Endothelial cell (in vitro differentiated cells): ENCODE measurements at places on chromosomes 1 and 21. TPM values are rescaled to one million over a fixed set of nuclear protein-coding genes. Genes with fewer than 3 reads are reported as not detected.

GRCh38 chr1:147225193-147225730, at the start of gene FMO5:
Gene FMO5 (minus strand): TSS chr1:147225339. CDS start chr1:147225029, 310 bp downstream.
- H3K36me3 ChIP-seq = no peaks in the 10 kb centered on the region
- H3K4me1 ChIP-seq = peaks cover 14% of the 10 kb centered on the region
- H3K27ac ChIP-seq = peak within 1 kb of the TSS; percentile 87
- peaks cover 8% of the 10 kb centered on the region for H3K27me3 ChIP-seq
- DNase-seq = peak; percentile 46
- H3K4me3 ChIP-seq = peak within 1 kb of the TSS; percentile 96

MSH4 gene
- total RNA-seq = 0.44 TPM

GRCh38 chr1:230540421-230541155, 101.7 kb upstream of the COG2 start:
- no peaks in the 10 kb centered on the region for H3K36me3 ChIP-seq
- peaks cover 3% of the 10 kb centered on the region for H3K4me1 ChIP-seq
- no peak for DNase-seq
- no peak overlapping the region for H3K4me3 ChIP-seq
- peaks cover 3% of the 10 kb centered on the region for H3K27me3 ChIP-seq

DNA sequence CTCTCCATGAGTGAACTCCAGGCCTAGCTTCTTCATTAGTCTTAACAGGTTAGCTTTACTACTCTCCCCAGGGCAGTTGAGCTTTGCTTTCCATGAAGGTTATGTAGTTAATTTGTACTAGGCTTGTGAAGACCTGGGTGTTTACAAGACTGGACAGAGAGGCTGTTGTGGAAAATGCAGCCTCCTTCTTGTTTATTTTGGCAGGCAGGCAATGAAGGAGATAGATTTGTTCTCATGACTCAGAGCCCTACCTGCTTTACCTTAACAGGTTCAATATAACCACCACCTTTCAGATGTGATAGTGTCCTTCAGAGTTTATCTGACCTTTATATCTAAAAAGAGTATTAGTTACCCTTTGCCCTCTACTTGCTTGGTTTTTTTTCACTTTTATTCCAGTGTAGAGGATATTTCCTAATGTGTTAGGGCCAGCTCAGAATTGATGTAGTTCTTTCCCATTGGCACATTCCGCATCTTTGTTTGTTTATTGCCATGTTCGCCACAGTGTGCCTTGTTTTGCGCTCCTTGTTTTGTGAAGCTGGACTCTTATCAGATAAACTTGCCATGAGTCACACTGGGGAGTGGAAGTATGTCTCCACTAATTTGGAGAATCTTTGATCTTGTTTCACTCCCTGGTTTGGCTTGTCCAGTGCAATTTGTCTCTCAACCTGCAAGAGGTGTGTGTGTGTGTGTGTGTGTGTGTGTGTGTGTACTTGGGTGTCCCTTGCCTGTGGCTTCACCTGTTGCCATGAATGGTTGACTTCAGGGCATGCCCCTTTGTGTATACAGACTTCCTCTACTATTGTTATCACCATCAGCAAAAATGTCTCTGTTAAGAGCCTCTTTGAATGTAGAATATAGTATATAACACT, 87.4 kb upstream of the MACF1 start:
- peaks cover 2% of the 10 kb centered on the region for H3K36me3 ChIP-seq
- no peak for DNase-seq
- no peak overlapping the region for H3K4me3 ChIP-seq
- H3K4me1 ChIP-seq = peaks cover 14% of the 10 kb centered on the region
- no peak overlapping the region for H3K27ac ChIP-seq

- no peak overlapping the region for H3K4me3 ChIP-seq
- no peaks in the 10 kb centered on the region for H3K36me3 ChIP-seq
- no peaks in the 10 kb centered on the region for H3K4me1 ChIP-seq
- DNase-seq = no peak
- H3K27me3 ChIP-seq = peaks cover 20% of the 10 kb centered on the region
Observed at GRCh38 chr1:6414881-6415626, 4.7 kb downstream of the HES2 start.

OR6K3 gene
- not detected for total RNA-seq

DNA sequence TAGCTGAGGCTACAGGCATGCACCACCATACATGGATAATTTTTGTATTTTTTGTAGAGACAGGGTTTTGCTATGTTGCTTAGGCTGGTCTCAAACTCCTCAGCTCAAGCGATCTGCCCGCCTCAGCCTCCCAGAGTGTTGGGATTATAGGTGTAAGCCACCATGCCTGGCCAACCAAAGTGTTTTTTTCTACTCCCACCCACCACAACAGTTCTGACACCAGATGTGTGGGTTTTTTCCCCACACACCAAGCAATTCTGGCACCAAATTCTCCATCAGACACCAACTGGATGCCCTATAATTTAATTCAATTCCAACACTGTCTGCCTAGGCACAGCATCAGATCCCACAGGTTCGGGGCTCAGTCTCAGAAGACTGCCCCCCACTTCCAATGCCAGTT, 20.6 kb upstream of the KLHDC8A start:
- peaks cover 18% of the 10 kb centered on the region for H3K4me1 ChIP-seq
- H3K36me3 ChIP-seq = no peaks in the 10 kb centered on the region

GRCh38 chr1:175734642-175735041, 8.8 kb downstream of the TNR start:
- H3K4me1 ChIP-seq = no peaks in the 10 kb centered on the region
- DNase-seq = no peak
- no peaks in the 10 kb centered on the region for H3K36me3 ChIP-seq
- no peak overlapping the region for H3K4me3 ChIP-seq

EPHA2 gene
- 109 TPM for total RNA-seq

- no peak overlapping the region for H3K27ac ChIP-seq
- peaks cover 3% of the 10 kb centered on the region for H3K27me3 ChIP-seq
- H3K4me3 ChIP-seq = no peak overlapping the region
- H3K36me3 ChIP-seq = no peaks in the 10 kb centered on the region
Observed at GRCh38 chr1:15459771-15460707, 3.5 kb downstream of the CELA2A start.

XCL1 gene
- total RNA-seq = not detected

DNA sequence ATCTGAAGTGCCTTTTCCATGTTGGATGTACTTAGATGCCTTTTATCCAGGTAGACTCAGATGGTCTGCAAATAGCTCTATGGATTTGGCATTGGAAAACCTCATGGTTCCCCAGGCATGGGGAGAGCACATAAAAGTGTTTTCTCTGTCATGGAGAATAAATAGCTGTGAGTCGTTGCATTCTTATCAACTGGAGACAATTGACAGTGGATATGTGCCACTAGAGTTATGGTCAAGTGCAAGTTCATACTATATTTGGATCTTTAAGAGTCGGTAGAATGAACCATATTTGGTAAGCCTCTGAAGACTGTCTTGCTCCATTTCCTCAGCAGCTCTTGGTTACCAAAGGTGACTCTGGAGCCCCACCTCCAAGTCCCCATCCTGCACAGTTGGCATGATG, 83.7 kb downstream of the ROR1 start:
- no peaks in the 10 kb centered on the region for H3K36me3 ChIP-seq
- DNase-seq = no peak
- no peaks in the 10 kb centered on the region for H3K4me1 ChIP-seq
- no peak overlapping the region for H3K4me3 ChIP-seq

GRCh38 chr1:197920067-197920396, 2.9 kb downstream of the LHX9 start:
- no peak overlapping the region for H3K27ac ChIP-seq
- peaks cover 38% of the 10 kb centered on the region for H3K27me3 ChIP-seq
- H3K4me3 ChIP-seq = peak overlapping the region; percentile 63
- peaks cover 4% of the 10 kb centered on the region for H3K36me3 ChIP-seq
- H3K4me1 ChIP-seq = peaks cover 49% of the 10 kb centered on the region
- DNase-seq = no peak

DNA sequence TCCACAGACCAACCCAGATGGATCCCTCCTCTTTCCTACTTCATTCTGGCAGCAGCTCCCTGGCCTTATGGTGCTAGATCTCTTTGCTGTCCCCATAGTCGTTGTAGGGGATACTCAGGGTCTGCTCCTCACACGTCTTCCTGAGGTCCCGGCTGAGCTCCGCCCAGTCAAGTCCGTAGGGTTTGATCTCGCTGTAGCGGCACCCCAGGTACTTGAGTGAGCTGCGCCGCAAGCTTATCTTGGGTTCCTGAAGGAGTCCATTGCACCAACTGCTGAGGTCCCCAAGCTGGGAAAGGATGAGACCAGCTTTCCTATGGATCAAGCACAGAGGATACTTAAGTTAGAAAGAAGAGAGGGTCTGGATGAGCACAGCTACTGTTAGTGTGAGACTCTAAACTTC, 300.3 kb downstream of the ASTN1 start:
- no peak overlapping the region for H3K27ac ChIP-seq
- no peaks in the 10 kb centered on the region for H3K4me1 ChIP-seq
- DNase-seq = no peak
- H3K36me3 ChIP-seq = peaks cover 41% of the 10 kb centered on the region
- H3K4me3 ChIP-seq = no peak overlapping the region
- H3K27me3 ChIP-seq = no peaks in the 10 kb centered on the region

SEC16B gene
- 0.49 TPM for total RNA-seq

IPO9 gene
- total RNA-seq = 69.5 TPM

DNA sequence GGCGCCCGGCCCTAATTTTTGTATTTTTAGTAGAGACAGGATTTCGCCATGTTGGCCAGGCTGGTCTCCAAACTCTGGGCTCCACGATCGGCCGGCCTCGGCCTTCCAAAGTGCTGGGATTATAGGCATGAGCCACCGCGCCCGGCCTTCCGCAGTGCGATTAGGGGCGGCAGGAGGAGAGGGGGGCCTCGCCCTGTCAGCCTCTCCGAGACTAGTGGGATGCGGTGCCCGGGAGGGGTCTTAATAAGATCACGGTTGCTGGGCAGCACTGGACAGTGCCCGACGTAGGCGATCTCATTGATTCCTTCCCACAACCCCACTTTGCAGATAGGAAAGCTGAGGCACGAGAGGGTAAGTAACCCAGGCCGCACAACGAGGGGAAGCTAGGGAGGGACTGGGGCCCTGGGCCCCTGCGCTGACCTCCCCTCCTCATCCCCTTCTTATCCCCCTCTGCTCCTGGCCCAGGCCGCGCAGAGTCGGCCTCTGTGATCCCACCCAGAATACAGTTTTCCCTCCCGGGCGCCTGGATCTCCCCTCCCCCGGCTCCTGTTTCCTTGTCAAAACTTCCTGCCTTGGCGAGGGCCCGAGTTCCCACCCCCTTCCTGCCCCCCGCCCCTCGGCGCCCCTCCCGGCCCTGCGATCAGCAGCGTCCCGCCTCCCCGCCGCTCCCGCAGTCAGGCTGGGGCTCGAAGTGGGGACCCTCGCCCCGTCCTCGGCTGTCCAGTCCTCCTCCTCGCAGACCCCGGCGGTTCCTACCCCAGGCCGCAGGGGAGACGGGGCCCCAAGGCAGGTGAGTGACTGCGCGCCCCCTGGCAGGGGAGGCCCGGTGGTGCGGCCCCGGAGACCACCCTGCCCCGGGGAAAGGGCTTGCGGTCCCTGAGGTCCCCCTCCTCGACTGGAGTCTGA, at the start of gene PEAR1:
PEAR1 (plus strand) TSS at position 671 of the 906 bp plus-strand sequence. CDS start 10,209 bp downstream, outside the sequence.
- H3K4me3 ChIP-seq = peak within 1 kb of the TSS; percentile 90
- peak within 1 kb of the TSS; percentile 36 for H3K27ac ChIP-seq
- peak; percentile 72 for DNase-seq
- peaks cover 52% of the 10 kb centered on the region for H3K4me1 ChIP-seq
- H3K27me3 ChIP-seq = peaks cover 26% of the 10 kb centered on the region

PROK1 gene
- total RNA-seq = not detected

KIF14 gene
- 3.8 TPM for total RNA-seq

GRCh38 chr21:38815060-38815405, 9.3 kb downstream of the ETS2 start:
- no peak overlapping the region for H3K27ac ChIP-seq
- no peak for DNase-seq
- peak overlapping the region; percentile 49 for H3K4me3 ChIP-seq
- peaks cover 2% of the 10 kb centered on the region for H3K27me3 ChIP-seq

DNA sequence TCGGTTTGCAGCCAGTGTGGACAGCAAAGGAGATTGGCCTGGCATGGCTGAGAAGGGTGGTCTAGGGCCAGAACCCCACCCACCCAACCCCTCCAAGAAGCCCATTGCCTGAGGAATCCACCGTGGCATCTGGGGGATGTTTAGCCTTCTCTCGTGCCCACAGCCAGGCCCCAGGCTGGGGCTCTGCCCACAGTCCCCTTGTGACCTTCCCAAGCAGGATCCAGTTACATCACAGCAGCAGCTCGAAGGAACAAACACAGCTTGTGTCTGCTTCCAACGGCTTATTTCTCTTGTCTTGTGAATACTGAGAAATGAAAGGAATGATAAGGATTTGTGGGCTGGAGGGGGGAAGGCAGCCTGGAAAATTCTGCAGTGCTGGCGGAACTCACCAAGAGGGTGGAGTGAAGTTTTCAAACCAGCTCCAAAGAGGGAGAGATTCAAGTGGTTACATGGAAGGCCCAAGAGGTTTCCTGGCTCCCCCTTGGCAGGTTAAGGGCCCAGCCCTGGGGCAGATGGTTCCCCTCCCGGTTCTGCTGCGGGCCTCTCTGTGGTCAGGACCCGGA, 61.6 kb downstream of the DHRS3 start:
- H3K4me1 ChIP-seq = peaks cover 7% of the 10 kb centered on the region
- H3K27ac ChIP-seq = no peak overlapping the region
- DNase-seq = no peak
- peaks cover 3% of the 10 kb centered on the region for H3K27me3 ChIP-seq
- no peaks in the 10 kb centered on the region for H3K36me3 ChIP-seq
- H3K4me3 ChIP-seq = no peak overlapping the region

GRCh38 chr1:120178799-120179756, 2.8 kb upstream of the SEC22B start:
- H3K4me3 ChIP-seq = no peak overlapping the region
- no peaks in the 10 kb centered on the region for H3K27me3 ChIP-seq
- no peaks in the 10 kb centered on the region for H3K36me3 ChIP-seq
- peaks cover 12% of the 10 kb centered on the region for H3K4me1 ChIP-seq

LDLRAD1 gene
- total RNA-seq = not detected

ITGB2 gene
- total RNA-seq = 21.3 TPM

BEND5 gene
- 9.1 TPM for total RNA-seq

DNA sequence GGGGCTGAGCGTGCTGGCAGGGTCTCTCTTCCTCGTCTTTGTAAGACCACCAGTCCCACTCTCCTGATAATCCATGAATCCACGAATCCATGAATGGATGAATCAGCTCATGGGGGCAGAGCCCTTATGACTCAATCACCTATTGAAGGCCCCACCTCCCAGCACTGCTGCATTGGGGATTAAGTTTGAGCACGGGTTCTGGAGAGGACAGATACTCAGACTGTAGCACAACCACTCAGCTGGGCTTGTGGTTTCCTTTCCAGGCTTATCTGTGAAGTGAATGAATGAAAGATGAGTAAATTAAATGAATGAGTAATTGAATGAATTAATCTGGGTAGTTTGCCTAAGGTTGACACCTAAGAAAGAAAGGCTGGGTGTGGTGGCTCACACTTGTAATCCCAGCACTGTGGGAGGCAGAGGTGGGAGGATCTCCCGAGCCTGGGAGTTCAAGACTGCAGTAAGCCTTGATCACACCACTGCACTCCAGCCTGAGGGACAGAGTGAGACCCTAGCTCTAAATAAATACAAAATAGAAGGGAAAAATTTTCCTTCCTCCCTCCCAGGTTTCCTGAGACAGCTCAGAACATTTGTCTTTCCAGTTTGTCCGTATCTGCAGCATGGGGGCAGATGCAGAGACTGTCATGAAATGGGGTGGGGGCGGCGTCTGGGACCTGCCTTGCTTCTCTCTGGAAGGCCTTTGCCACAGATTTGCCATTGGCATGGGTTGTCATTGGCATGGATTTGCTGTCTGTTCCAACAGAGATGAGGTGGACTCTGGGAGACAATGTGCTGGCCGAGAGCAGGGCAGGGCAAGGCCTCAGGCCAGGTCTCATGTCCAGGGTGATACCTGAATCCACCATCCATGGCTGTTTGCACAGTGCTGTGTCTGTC, 187.7 kb upstream of the C1orf174 start:
- H3K27ac ChIP-seq = no peak overlapping the region
- H3K27me3 ChIP-seq = peaks cover 12% of the 10 kb centered on the region
- peaks cover 2% of the 10 kb centered on the region for H3K36me3 ChIP-seq
- DNase-seq = no peak
- H3K4me3 ChIP-seq = no peak overlapping the region

RNF186 gene
- total RNA-seq = not detected
